SIG-M5 (cell line): ENCODE measurements at places on chromosomes 3 and 15.

DNA sequence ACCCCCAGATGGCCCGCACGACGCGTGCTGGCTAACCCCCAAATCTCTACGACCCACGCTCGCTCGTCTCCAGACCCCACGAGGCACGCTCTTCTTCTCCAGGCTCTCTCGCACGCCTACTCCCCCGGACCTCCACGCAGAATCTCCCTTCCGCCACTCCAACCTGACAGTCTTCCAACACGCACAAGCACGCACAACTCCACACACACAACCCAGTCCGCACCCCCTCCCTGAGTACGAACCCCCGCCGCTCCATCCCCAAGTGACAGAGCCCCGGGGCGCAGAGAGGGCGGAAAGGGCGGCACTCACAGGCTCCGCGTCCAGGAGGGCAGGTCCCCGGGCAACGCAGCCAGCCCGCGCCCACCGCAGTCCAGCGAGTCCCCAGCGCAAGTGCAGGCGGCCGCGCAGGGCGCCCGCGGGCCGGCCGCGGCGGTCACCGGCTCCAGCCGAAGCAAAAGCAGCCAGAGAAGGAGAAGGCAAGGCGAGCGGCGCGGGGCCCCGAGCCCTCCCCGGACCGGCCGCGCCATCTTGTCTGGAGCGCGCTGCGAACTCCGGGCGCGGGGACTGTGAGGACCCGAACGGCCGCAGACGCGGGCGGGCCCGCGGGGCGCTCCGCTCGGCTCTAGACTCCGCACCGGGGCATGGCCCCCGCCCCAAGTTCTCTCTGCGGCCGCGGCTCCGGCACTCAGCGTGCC, 794 bp downstream of the LRIG1 start:
- DNase-seq: no peak

DNA sequence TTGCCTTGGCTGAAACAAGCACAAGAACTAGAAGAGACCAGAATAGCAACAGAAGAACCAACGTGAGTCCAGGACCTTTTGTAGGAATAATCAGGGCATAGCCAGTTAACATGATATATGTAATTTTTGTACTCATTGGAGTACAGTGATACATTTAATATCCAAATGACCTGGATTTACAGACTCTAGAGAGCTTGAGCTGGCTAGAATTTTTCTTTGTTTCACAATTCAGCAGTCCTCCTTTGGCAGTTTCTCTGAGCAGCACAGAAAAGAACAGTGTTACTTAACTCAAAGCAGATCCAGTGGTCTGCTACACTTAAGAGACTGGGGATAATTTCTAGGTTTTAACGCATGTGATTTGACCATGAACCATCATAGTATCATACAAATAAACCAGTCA, 245.7 kb downstream of the ADAMTSL3 start:
- no peak for DNase-seq

DNA sequence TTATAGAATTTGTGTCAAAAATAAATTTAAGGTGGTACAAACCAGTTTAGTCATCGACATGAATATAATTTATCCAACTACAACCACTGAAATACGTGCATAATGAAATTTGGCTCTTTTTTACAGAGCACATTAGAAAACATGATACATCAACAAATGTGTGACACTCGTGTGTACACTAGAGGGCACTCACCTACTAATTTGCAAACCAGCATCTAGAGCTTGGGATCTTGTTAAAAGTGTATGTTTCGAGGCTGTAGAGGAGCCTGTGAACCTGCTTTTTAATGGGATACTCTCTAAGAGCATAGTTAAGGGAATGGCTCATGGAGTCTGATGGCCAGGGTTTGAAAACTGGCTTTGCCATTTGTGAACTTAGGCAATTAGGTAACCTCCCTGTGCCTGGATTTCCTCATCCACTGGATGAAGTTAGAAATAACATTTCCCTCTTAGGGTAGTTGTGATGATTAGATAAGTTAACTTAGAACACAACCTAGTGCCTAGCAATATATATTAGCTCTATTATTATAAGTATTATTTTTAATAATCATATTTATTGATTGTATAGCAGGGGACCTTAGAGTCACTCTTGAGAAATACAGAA, 8.8 kb upstream of the CPOX start:
- no peak for DNase-seq

- no peak for DNase-seq
Observed at GRCh38 chr3:713006-713621, 379.7 kb upstream of the CNTN6 start.

- DNase-seq: no peak
Observed at GRCh38 chr15:62566248-62566647, 401.2 kb upstream of the C2CD4B start.

GRCh38 chr3:112811131-112811884, 35.4 kb downstream of the CD200R1L start:
- DNase-seq: no peak

- DNase-seq: no peak
Observed at GRCh38 chr3:72335458-72336095, 512.7 kb downstream of the SHQ1 start.

DNA sequence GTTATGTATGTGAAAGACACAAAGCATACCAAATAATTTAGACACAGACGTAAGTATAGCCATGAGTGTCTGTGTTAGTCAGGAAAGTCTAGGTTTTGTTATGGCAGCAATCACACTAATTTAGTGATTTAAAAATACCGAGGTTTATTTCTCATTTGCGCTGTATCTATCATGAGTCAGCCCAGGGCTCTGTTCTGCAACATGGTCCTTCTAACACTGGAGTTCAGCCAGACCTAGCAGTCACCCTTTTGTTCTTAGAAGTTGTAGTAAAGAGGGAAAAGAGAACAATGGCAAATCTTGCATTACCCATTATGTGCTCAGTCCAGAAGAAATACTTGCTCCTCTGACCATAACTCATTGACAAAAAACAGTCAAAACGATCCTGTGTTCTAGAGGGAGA, 311.5 kb downstream of the NLGN1 start:
- DNase-seq: no peak

- no peak for DNase-seq
Observed at GRCh38 chr3:11282250-11283138, 10.3 kb downstream of the ATG7 start.

- no peak for DNase-seq
Observed at GRCh38 chr3:146561879-146562278, 17.5 kb upstream of the PLSCR1 start.

DNA sequence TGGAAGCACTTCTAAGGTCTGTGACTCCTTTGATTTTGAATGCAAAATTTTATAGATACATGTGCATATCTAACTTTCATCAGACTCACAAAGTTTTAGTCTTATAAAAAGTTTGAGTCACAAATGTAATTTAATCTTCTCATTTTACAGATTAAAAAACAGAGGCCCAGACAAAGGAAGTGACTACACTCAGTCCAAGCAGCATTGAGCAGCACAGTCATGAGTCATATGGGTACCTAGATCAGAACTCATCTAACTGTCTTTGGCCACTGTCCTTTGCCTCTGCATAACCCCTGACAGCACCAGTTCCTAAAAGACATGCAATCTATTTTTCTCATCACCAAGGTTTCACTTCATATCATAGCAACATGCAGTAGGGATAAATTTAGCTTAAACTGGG, 210.7 kb upstream of the KCNH8 start:
- DNase-seq: no peak

GRCh38 chr3:184289426-184289938, 9.6 kb upstream of the PSMD2 start:
- DNase-seq: peak; percentile 11

DNA sequence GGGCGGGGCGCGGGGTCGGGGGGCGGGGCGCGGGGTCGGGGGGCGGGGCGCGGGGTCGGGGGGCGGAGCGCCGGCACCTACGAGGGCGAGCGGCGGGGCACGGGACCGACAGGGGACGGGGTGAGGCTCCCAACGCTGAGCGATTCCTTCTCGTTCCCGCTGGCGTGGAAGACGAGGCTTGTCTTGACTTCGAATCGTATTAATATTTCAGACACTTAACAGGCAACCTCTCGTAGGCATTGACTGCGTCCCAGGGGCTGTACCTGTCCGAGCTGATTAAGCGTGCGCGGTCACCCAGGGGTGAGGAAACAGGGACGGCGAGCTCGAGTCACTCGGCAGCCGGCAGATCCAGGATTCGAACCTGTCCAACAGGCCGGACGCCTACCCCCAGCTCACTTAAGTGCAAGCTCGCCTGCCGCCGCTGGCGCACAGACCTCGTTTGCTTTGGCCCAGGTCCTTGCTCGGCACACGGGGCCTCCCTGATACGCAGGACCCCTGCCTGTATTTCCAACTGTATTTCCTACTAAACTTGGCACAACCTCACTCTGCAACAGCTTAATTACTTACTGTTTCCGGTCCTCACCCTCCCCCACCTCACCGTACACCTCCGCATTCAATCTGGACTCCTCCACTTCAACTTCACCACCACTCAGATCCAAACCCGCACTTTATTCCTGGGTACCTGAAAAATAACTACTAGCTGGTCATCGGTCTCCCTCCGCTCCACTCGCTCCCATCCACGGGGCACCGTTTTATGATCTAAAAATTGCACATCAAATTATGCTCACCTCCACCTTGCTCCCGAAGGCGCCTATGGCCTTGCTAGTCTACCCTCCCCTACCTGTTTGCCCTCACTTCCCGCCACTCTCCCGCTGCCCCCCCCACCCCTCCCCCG, 722 bp upstream of the ZXDC start:
- no peak for DNase-seq

DNA sequence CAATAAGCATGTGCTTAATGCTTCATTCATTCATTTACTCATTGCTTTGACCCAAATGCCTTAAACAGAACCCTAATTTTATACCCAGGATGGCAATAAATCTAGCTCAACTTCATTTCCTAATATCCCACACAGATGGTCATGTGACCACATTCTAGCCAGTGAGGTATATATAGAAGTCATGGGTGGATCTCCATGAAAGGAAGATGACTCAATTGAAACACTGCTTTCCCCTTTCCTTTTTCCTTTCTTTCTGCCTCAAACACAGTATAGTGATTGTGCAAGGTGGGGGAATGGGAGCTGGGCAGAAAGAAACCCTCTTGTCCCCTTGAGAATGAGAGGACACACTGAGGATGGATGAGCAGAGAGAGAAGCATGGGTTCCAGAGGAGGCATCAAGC, 183.5 kb upstream of the PRICKLE2 start:
- no peak for DNase-seq

DNA sequence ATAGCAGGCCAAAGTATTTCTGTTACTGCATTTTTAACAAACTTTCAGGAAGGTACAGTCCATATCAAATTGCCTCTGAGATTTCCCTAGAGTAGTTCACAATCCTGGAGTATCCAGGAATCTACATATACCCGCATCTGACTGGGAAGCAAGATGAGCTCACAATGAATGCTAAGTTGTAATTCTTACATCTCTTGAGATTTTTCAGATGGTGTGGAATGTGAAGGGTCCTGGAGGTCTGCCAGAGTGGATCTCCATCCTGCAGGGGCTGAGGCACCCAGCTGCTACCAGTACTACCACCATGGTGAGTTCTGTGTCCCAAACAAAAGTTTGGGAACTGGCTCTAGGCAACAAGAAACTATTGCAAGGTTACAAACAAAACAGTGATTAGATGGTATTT, 156.7 kb upstream of the CCDC54 start:
- no peak for DNase-seq

DNA sequence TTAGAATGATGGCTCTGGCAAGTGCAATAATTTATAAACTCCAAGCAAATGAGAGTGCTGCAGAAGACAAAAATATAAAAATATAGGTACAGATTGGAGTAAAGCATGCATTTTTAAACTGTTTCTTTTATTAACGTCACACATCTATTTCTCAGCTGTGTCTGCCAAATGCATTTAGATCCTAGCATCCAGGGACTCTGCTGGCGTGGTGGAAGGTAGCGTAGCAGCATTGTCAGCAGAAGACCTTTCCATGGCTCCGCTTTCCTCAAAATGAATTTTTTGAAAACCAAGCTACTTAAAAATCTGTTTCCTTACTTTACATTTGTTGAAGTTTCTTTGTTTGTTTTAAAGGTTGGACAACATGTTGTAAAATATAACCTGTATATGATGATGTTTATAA, 16.3 kb upstream of the ATP10A start:
- DNase-seq: no peak
